ENCODE measurements at places on chromosomes 16 and 17.

DNA sequence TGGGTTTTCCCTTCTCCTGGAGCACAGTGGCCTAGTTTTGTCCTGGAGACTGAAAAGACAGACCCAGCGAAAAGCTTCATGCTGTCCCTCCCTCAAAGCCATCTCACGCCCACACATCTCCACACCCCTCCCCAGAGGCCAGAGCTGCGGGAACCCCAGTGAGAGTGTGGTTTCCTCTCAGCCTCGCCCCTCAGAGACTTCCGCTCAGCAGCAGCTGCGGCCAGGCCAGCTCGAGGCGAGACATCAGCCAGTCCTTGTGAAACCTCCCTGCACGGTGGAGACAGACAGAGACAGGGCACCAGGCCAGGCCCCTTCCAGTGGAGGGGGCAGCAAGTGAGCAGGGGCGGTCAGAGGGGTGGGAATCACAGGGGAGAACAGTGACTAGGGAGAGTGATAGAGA lies 77.0 kb upstream of the TNRC6C start:
- DNase-seq: peak; percentile 37

- DNase-seq: no peak
Measured at GRCh38 chr17:62899361-62899760, 66.7 kb upstream of the TANC2 start.

DNA sequence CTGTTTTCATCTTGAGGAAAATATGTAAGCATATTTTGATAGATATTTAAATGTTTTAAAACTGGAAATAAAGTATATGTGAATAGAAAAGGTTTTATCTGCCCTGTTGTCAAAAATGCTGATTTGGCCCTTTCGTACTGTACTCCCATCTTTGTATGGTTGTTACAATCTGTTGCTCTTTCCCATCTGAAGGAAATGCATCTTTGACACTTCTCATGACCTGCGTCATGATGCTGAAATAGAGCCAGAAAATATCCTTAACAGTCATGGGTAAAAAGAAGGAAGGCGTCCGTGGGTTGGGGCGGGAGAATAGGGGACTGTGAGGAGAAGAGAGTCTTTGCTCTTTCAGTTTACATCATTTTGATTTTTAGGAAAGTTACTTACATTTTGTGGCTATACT lies 327.7 kb downstream of the BCAS3 start:
- no peak for DNase-seq

- no peak for DNase-seq
Measured at GRCh38 chr17:81390029-81390872, 5.0 kb upstream of the BAHCC1 start.

DNA sequence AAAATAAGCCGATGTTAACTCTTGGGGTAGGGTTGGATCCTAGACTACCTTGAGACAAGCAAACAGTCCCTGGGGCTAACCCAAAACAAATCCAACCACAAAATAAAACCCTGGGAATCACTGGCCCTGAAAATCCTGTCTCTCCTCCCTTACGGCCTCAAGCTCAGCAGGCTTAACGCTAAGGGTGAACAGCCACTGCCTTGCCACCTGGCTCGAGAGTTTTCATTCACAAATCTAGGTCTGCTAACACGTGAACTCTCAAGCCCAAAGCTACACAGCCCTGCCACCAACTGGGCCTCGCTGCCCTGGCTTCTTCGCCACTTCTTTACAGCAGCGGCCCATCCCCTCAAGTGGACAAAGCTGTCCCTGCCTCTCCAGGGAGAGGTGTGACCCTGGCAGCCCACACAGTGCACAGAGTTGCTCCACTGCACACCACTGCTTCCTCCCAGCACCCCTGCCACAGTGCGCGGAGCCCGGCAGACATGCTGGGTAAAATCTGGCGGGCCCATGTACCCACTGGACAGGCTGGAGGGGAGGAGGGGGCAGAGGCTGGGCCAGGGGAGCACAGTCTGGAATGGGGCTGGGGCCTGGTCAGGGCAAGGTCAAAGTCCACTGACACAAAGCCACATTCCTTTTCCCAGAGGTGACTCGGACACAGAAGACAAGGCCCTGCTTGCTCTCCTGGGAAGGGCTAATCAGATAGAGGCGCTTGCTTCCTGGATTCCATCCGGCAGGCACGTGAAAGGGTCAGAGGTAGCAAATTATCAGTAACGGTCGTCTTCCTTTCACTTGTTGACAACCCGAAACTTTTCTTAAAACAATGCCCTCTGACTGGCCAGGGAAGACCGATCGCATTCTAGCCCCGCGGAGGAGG lies 996 bp downstream of the PCYT2 start:
- no peak for DNase-seq

DNA sequence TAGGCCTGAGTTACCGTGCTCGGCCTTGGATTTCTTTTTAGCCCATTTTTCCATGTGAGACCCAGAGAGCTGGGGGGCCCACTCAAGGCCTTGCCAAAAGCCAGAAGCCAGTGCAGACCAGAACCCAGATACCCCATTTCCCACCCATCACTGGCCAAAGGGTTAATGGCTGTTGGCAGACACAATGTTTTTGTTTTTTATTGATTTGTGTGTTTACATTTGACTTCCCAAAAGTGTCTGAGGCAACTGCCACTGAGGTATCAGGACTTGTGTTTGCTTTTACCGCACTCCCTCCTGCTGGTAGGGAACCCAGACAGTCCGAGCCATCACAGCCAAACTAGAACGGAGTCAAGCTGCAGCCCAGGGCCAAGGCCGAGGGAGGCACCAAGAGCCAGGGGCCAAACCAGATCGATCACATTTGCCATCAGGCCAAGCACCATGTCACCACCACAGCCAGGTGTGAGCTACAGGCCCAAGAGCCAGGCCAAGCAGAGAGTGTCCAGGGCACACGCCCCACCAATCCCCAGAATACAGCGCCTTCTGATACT lies 7.7 kb upstream of the TNFSF12 start:
- DNase-seq: no peak

DNA sequence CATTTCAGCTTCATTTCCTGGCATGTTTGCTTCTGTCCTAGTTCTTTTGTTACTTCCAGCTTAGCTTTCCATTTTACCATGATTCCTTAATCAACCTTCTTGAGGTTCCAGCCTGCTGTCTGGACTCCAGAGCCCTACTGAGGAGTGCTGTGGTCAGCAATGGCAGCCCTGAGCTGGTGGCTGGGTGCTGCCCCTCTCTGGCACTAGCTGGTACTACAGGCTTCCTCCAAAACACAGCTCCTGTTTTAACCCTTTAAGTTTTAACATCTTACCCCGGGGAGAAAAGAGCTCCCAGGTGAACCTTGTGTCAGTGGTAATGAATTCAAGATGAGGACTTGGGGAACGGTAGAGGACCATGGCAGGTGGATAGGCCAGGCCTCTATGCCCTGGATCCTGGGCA lies 395.5 kb downstream of the TMEM114 start:
- DNase-seq: no peak

GRCh38 chr17:62794666-62794971 lies 13.5 kb downstream of the MARCHF10 start:
- no peak for DNase-seq

GRCh38 chr17:83180996-83181481 lies 101.6 kb downstream of the METRNL start:
- no peak for DNase-seq

DNA sequence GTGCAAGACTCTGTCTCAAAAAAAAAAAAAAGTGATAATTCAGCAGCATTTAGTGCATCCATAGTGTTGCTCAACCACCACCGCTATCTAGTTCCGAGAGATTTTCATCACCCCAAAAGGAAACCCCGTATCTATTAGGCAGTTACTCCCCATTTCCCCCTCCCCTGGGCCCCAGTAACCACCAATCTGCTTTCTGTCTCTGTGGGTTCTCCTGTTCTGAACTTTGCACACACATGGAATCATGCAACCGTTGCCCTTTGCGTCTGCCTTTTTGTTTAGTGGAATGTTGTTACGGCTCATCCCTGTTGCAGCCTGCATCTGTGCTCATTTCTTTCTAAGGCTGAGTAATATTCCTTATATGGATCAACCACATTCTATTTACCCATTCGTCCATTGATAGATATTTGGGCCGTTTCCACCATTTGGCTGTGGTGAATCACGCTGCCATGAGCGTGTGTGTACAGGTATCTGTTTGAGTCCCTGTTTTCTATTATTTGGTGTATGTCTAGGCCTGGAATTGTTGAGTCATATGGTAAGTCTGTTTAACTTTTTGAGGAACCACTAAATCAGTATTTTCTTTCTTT lies 8.7 kb upstream of the SYNGR2 start:
- DNase-seq: no peak

DNA sequence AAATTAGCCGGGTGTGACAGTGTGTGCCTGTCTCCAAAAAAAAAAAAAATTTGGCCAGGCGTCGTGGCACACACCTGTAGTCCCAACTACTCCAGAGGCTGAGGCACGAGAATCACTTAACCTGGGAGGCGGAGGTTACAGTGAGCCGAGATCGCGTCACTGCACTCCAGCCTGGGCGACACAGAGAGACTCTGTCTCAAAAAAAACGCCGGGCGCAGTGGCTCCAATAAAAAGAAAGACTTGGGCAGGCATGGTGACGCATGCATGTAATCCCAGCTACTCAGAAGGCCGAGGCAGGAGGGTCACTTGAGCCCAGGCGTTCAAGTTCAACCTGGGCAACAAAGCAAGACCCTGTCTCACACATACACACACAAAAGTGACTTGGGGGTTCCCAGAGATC lies 3.6 kb downstream of the LSM12 start:
- no peak for DNase-seq

GRCh38 chr17:29054835-29055234 lies 11.9 kb downstream of the PIPOX start:
- DNase-seq: no peak
